ENCODE measurements at places on chromosomes 11 and 22. TPM values are rescaled to one million over a fixed set of nuclear protein-coding genes. Genes with fewer than 3 reads are reported as not detected.
A peak's percentile ranks its signal among the peaks of the same experiment; 100 is the strongest.

Gene APOBEC3H
- total RNA-seq = 0.89 TPM

Gene RAC2
- 89.4 TPM for total RNA-seq

Gene ACER3
- total RNA-seq = 46.7 TPM

Gene ZW10
- 7.3 TPM for total RNA-seq

DNA sequence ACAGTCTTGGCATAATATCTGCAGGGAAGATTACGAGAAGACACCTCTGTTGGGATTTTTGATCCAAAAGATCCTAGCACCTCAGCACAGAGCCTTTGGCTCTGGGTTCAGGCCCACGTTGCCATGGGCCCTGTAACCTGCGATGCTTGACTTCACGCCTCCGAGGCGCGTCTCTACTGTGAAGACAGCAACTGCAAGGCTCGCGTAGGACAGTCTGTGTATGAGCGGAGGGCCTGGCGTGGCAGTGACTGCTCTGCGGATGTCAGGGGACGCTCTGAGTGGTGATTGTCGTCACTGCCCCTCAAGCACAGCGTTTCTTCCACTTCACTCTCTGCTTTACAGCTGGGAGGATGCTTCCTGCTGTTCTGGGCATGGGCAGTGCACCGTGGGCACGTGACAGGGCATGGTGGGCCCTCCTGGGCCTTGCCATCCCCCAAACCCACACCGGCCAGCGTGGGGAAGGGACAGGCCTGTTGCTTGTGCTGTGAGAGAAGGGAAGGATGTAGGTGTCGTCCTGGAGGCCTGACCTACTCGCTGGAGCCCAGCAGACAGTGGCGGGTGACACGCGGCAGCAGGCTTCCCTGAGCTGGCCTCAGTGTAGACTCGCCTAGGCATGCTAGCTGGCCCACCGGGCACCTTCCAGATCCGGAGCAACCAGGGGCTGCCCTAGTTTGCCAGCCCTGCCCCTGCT lies 26.5 kb downstream of the GLB1L2 start:
- DNase-seq = peak; percentile 74

Measured in upper lobe of left lung (tissue), 6 donors.